Neural progenitor cell (in vitro differentiated cells): ENCODE measurements at places on chromosomes 3 and 15. TPM values are rescaled to one million over a fixed set of nuclear protein-coding genes. Genes with fewer than 3 reads are reported as not detected.

DNA sequence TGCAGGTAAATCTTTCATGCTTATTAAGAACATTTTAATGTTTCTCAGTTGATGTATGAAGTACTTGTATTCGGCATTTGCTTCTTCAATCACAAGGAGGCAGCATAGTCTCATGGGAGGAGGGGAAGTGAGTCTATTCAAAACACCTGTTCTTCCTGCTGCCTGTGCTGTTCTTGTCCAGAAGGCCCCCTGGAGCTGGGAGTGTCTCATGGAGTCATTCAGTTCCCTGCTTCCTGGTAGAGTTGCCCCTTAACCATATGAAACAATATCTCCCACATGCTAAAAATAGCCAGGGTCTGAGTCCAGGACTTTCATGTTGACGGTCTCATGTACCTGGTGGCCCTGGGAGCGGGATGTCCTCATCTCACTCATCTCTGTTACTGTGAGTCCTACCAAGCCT is 15.5 kb upstream of the PPP1R2 start:
- peak; percentile 58 for DNase-seq

DNA sequence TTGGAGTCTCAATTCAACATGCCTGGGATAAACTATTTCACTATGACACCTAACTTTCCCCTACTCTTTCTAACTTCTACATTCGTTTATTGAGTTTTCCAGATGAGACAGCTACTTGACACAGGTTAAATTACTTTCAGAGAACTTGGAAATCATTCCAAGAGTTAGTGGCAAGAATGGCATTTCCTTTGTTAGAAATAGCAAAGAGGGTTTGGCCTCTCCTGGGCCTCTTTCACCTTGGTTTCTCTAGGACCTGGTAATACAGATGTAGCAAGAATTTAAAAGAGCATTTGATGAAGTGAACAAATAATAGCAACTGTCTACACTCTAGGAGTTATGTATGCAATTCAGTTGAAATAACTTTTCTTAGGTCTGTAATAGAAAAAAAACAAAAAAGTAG is 748.9 kb downstream of the MECOM start:
- no peak for DNase-seq

DNA sequence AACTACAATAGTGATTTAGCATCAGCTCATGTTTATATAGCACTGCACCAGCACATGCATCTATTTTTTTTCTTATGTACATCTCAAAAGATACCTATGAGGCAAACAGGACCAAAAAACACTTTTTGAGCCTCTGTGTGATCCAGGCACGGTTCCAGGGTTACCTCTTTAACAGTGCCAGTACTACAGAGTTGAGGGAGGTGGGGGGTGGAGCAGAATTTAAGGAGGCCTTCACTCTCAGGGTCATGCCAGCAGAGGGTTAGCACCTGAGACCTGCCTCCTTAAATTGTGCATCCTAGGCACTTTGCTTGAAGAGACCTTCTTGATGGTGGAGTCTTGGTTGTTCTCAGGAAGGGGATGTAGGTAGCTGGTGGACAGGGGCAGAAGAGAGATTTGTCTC is 150.3 kb upstream of the TBL1XR1 start:
- DNase-seq = no peak

DNA sequence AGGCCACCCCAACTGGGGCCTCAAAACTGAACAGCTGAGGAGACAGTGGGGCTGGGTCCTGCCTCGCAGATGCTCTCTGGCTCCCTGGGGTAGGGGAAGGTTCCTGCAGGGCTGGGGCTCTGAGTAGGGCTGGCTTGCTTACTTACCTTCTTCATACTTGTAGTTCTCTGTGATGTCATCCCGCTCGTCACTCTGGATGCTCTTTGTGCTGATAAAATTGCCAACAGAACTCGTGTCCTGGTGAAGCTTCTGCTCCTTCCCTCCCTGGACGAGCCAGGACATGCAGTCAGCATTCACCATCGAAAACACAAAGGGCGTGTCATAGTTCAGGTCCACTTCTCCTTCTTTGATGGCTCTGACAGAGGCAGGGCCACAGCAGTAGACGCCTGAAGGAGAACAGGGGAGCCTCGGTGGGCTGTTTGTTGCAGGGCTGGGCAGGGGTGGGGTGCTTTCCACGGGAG is 17.9 kb upstream of the EPB42 start:
- DNase-seq = no peak

- DNase-seq = no peak
Measured at GRCh38 chr3:46564190-46565021, 1.7 kb downstream of the LRRC2 start.

DNA sequence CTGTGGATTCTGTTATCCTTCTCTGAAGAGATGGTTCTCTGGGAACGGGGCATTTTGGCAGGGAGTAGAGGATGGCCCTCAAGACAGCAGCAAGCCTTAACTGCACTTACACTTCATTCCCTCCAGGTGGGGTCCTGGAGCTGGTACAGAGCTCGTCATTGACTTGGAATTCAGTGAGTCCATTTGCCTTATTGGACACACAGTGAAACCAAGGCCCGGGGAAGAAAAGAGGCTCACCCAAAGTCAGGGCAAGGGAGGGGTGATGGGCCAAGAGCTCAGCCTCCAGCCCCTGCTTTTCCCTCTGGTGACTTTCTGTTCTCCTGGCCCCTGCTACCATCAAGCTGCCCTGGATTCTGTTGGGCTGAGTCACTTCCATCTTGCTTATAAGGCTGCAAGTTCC is 125.6 kb downstream of the ETFA start:
- DNase-seq = peak; percentile 67

GRCh38 chr3:118886708-118887107 is 147.9 kb downstream of the IGSF11 start:
- no peak for DNase-seq

DNA sequence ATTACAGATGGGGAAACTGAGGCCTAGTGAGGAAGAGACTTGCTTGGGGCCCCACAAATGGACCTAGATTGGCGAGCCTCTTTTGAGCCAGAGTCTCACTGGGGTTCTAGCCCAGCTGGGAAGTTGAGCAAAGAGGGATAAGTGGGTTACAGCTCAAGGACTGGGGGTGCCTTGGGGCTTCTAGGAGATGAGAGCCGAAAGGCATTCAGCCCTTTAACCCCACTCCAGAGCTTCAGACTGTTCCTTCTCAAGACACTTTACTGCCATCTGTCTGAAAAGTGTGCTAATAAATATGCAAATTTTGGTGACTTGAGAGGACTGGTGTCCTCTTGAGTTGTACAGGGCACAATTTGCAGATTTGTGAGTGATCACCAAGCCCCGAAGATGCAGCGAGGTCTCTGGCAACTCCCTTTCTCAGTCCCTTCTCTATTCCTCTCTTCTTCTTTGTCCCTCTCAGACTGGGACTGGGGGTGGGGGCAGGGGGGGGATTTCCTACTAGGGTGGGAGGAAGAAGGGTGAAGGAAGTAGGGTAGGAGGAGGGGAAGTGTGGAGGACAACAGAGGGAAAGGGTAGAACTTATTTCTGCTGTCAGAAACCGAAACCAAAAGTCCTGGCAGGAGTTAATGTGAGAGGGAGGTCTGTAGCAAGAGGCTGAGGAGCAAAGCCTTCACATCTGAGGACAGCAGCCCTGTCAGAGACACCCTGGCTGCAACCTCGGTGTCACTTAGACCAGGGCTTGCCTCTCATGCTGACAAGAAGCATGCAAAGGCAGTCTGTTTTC is 16.2 kb upstream of the ANKDD1A start:
- no peak for DNase-seq

DNA sequence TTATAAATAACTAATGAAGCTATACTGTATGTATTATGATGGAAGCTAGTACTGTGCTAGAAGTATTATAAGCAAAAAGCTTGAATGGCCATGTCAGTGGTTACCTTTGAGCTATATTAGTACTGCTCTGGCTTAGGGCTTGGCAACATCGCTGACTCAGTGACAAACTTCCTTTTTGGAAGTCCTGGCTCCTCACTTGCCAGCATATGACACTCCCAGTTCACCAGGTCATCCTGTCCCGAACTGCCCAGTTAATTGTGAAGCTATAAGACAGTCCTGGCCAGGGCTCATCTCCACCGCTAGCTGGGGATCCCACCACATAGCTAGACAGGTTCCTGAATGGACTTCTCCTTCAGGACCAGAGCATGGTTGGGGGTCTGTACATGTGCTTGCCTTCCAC is 31.9 kb downstream of the RAB8B start:
- DNase-seq = no peak

- no peak for DNase-seq
Measured at GRCh38 chr3:123743121-123743520, 141.0 kb downstream of the MYLK start.

DNA sequence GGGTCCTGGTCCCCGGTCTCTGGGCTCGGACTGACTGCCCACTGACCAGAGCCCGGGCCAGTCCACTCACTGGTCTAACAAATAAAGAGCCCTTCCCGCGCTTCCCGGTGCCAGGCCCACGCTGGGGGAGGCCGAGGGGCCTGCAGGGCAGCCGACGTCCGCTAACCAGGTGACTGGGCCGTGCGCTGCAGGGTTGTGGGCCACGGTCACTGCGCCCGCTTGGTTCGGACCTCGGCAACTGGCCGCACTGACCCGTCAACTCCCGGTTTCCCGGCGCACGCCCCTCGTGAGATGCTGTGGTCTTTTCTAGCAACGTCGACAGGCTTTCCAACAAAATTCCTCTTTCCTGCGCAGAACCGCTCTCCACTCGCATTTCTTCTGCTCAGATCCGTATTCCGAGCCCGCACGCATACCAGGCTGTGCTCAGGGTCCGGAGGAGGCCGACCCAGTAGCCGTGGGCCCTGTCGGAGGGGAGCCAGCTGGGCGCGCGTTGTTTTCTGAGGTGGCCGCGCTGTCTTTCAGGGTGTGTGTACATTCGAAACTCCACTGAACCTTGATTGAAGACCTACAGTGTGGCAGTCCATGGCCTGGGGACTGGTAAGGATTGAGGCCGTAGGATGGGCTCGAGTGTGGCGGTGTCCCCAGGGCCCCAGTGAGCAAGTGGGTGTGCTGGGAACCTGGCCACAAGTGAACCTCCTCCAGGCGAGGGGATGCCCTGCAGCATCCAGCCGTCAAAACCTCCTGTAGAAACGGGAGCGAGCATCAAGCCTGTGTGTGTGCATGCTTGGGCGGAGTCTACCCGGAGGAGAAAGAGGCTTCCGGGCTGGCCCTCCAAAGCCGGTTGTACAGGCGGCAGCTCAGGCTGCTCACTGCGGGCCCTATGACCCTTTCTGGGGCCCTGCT is 875 bp upstream of the NT5DC2 start:
- DNase-seq = peak; percentile 60

DNA sequence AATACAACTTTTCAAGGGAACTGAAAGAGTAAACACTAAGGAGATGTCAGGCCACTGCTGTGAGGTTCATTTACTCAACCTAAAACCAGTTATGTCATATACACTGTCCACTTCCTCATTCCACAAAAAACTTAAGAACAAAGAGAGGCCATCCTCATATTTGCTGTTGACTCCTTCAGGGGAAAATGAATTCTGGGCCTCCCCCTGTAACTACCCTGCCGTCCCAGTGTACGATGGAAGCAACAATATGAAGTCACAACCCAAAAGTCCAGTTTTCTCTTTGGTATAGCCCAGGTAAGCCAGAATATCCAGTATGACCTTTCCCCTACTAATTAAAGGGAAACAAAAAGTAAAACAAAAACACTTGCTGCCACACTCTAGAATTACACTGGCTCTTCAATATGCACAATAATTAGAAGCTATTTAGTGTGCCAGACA is 16.2 kb downstream of the CEP152 start:
- DNase-seq = no peak

- no peak for DNase-seq
Measured at GRCh38 chr3:197709135-197709534, 27.6 kb downstream of the RUBCN start.

DNA sequence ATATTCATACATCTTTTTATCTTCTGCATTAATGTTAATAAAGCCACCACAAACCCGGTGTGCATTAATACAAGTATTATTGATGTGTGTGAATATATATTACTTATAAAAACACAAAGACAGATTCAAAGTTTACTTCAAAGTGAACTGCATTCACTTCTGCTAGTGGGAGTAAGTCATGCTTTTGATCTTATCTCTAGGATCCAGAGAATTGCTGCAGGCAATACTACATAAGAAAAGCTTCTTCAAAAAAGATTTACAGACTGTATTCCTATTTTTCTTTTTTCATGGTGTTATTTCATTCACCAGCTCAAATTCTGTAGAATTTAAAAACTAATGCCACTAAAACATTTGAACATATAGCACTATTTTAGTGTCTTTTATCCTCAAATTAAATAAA is 87.5 kb upstream of the CBLB start:
- DNase-seq = no peak

DNA sequence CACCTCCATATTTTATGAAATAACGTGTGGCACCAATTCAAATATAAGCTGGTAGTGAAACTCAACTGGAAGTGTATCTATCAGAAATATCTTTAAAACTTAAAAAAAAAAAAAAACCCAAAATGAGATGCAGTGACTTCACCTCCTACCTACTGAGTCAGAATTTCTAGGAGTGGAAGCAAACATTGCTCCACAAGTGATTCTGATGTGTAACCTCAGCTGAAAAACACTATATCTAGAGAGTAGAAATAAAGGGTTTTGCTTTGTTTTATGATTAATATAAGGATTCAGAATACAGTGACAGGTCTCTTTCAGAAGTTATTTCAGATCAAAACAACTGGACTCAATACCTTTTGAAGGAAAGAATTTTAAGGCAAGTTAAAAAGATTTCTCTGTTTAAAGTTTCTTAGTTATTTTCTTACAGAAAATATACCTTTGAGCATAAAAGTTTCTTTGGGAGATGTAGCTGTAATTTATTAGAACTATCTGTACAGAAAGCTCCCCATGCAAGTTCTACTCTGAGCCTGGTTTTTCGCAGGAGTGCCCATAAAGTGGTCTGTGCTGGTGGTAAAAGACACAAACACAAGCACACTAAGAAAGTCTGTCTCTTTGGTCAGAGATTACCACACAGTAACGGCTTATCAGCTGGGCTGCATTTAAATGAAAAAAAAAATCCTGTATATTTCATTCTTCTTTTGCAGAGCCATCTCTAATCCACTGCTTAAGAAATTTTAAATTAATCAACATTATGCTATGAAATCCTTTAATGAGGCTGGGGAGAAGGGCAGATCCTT is 59.9 kb upstream of the PPIB start:
- no peak for DNase-seq

- no peak for DNase-seq
Measured at GRCh38 chr3:119343719-119344118, 49.5 kb downstream of the ARHGAP31 start.

DNA sequence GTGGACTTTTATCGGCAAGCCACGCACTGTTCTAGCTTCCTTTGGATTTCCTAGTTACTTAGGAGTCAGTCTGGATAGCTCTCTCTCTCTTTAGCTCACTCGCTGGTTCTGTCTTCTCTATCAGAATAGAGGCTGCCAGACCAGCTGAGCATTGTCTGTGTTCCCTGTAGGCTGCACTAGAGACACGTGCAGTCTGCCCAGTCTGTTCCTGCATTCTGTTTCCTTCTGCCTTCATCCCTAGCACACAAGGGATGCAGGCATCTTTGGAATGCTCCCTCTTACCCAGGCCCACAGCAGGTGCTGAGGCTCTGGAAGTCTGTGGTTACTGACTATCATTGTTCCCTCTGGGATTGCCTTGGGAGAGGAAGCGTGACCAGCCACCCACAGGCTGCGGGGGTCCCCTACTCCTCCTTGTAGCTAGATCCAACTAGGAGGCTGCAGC is 322.8 kb downstream of the ZNF621 start:
- DNase-seq = peak; percentile 82

CCRL2 gene
- total RNA-seq = not detected in 2 replicates

PPM1L gene
- total RNA-seq = 16.5 and 25.2 TPM in 2 replicates

C15orf62 gene
- not detected in 2 replicates for total RNA-seq

PRICKLE2 gene
- 10.7 and 11.5 TPM in 2 replicates for total RNA-seq

CDC25A gene
- 51.8 and 74.1 TPM in 2 replicates for total RNA-seq

MORC1 gene
- total RNA-seq = not detected in 2 replicates

BFSP2 gene
- total RNA-seq = not detected in 2 replicates

PYGO1 gene
- 8.6 and 9.3 TPM in 2 replicates for total RNA-seq

CHRNA5 gene
- total RNA-seq = 27.1 and 46.9 TPM in 2 replicates

THSD4 gene
- total RNA-seq = 2.0 and 2.4 TPM in 2 replicates

SCAANT1 gene
- total RNA-seq = not detected in 2 replicates

PLA2G4E gene
- not detected in 2 replicates for total RNA-seq

XCR1 gene
- total RNA-seq = not detected in 2 replicates
